ENCODE measurements at places on chromosomes 4 and X.

- DNase-seq = no peak
Observed at GRCh38 chrX:22409418-22409817, 136.7 kb downstream of the CBLL2 start.

DNA sequence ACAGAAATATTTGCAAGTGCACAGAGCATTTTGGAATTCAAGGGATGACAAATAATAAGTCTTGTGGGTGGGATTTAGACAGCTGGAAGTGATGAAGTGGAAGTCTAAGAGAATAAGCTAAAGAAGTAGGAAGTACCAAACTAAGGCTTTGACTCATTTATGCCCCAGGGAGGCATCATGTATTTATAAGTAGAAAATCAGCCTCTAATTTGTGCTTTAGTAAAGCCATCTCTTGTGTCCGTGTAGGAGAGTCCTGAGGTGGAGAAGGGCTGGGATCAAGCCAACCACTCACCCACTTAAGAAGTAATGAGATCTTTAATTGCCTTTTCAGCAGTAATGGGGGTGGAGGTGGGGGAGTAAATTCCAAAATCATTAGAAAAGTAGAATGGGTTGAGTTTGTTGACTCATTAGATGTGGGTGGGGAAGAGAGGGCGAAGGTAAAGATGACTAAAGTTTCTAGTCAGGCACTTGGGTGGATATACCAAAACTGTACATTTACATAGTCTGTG is 356.7 kb downstream of the STIM2 start:
- DNase-seq = no peak

- no peak for DNase-seq
Observed at GRCh38 chr4:14787221-14787620, 215.1 kb upstream of the CPEB2 start.

GRCh38 chrX:125998432-125998831 is 167.7 kb downstream of the DCAF12L2 start:
- no peak for DNase-seq

- DNase-seq = no peak
Observed at GRCh38 chr4:168600796-168601583, 104.1 kb downstream of the PALLD start.

DNA sequence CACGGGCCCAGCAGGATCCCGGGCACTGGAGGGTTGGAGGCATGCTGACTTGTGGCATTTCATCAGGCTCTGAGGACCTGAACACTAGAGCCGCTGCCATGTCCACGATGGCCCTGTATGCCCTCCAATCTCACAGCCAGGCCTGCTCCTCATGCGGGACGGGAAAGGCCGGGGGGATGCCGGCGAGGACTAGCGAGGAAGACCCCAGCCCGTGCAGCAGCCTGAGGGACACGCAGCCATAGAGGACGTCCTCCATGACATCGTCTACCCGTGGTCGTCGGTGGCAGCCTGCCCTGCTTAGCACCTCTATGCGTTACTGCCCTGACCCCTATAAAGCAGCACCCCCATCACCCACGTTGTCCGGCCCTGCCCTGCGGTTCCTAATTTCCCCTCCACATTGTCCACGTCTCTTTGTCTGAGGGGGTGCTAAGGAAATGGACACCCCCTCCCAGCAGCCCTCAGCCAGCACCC is 32.6 kb downstream of the HMX1 start:
- no peak for DNase-seq

DNA sequence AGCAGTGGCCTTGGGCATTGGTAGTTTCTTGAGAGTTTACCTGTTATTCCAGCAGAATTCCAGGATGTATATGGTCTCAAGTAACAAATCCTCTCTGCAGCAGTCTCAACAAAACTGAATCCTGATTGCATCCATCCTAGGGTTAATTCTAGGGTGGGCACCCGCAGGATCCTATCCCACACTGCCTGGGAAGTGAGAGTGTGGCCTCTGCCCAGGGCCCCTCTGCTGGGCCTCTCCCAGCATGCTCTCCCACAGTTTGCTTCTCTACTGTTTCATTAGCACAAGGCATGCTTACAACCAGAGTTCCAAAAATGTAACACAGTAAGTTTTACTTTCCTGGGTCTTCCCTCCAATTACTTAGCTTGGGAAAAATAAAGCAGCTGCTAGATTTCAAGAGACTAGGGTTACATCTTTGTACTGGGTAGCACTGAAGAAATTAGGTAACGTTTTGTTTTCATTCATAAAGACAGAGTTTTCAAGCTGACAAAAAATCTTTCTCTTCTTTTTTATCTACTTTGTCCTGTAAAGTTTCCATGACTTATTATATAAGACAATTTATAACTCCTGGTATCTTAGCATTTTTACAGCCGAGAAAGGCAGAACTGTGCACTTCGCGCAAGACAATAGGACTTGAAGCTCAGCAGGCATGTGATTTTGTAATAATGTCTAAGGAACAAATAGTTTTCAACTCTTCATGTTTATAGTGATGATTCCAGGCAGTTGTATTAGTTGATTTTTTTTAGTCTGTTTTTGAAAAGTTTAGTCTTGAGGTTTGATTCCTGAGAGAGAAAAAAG is 131.2 kb upstream of the PCDH18 start:
- DNase-seq = peak; percentile 34

DNA sequence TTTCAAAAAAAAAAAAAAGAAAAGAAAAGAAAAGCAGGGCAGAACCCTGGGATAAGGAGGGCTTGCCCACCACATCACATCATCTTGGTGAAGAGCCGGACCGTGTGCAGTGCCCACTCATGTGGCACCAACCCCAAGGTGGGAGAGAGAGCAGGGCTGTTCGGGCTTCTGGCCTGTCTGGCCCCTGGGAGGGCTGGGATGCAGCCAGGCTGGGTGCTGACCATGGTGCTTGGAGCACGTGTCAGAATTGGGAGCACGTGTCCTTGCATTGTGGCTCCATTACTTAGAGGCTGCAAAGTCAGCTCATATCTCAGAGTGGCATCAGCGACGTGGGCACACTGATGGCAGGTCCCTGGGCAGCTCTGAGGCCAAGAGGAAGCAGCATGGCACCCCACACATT is 100.9 kb upstream of the AFAP1 start:
- DNase-seq = no peak

- no peak for DNase-seq
Observed at GRCh38 chrX:11351375-11352295, 58.4 kb downstream of the AMELX start.

DNA sequence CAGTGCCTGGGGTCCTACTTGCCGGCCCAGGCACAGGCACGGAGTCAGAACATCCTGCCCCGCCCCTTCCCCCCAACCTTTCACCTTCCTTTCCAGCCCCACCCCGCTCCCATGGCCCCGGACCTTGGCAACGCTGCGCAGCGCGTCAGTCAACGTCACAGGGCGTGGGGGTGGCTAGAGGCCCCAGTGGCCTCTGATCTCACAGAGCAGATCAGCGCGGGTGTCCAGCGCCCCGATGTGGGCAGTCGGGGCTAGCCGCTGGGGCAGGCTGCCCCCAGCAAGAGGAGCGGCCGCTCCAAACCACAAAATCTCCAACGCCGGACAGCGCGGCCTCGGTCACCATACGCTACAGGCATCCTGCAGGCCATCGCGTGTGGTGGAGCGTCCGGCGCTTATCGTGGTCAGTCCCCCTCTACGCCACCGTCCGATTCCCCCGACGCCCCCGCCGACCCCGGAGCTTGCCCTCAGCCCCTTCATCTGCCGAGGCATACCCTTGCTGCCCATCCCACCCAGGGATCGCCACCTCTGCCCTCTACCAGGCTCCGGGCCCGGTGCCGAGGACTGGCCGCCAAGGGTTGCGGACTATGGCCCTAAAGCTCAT is 69.6 kb upstream of the APOOL start:
- DNase-seq = no peak

- no peak for DNase-seq
Observed at GRCh38 chrX:115535844-115536243, 25.1 kb upstream of the PLS3 start.

DNA sequence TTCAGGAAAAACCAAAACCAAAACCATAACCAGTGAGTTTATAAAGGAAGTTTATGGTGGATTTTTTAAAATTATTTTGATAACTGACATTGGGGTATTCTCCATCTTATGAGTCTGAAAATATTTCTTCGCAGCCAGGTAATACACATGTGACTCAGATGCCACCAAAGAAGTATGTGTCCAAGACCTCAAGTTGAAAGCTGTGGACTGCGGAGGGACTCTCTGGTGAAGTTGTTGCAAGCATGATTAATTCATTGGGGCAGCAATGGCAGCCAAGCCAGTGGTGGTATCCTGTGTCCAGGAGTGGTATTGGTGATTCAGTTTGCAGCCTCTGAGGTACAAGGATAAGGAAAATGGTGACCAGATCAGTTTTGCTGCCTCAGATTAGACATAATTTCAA is 14.0 kb upstream of the ADH5 start:
- DNase-seq = no peak

- DNase-seq = peak; percentile 22
Observed at GRCh38 chrX:143661286-143661685, 25.4 kb upstream of the SLITRK4 start.

Data from SJCRH30 (cell line).